ENCODE measurements at places on chromosomes 13 and 19.

GRCh38 chr19:40687525-40688016 lies 2.9 kb downstream of the NUMBL start:
- DNase-seq, result no peak

GRCh38 chr19:19460258-19460731 lies 54.8 kb downstream of the GATAD2A start:
- DNase-seq, result no peak

DNA sequence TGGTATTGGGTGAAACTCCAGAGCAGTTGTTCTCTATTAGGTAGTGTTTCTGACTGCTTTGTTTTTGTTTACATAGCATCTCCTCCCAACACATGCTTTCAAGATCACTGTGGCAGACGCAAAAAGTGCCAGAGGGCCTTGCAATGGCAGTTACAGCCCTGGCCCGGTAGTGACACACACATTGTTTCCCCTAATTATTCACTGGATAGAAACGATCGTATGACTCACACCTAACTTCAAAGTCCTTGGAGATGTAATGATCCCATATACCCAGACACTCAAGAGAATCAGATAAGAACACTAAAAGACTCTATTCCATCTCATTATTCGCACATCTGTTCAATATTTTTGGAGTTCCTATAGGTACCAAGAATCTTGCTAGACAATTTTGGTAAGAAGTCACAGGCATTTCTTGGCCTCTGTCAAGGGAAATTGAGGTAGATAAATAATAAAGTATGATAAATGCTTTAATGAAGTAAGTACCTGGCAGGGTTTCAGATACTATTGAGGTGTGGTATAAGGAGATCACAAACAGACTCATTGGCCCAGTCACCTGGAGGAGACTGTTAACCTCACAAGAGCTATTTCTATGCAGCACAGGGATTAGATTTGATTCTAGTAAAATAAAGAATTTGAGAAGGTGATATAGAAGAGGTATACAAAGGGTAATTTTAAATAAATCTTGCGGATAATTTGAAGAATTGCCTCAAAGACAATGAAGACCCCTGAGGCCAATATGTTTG lies 485.3 kb downstream of the SLITRK6 start:
- no peak for DNase-seq

- DNase-seq, result no peak
Observed at GRCh38 chr13:41565216-41565615, 107.9 kb downstream of the RGCC start.

GRCh38 chr19:5504114-5504513 lies 48.9 kb downstream of the ZNRF4 start:
- DNase-seq, result no peak

DNA sequence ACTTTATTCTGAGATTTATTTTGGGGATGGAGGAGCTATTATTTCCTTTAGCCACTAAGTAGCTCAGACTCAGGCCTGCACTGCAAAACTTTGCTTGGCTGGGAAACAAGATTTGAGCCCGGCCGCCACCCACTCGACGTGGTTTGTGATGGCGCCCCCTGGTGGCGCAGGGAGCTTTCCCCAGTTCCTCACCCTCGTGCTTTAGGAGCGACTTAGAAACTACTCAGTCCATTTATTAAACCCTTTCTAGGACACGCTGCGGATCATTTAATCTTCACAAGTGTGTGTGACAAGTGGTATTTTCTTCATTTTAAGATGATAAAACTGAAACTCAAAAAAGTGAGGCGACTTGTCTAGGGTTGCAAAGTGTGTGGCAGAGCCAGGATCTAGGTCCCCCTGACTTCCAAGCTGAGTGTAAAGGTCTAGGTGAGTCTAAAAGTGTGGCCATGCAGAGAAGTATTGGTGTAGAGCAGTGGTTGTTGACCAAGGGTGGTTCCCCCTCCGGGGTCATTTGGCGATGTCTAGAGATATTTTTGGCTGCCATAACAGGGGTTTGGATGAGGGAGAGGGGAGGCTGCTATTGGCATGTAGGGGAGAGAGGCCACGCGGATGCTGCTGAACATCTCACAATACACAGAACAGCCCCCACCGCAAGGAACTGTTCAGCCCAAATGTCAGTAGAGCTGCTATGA lies 2.2 kb downstream of the CXCL17 start:
- DNase-seq, result peak; percentile 67

- no peak for DNase-seq
Observed at GRCh38 chr19:46069806-46070341, 29.1 kb upstream of the IGFL4 start.

DNA sequence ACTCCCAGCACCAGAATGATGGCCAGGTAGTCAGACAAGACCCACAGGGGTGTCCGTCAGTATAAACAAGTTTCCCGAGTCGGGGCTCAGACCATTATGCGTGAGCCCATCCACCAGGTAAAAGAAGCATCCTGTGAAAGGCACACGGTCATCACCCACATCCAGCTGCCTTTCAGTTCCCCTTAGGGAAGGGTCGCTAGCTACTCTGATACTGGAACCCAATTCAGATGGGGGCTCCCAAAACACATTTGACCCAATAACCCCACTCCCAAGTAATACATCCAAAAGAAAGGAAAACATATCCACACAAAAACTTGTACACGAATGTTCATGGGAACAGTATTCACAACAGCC lies 66.8 kb downstream of the STK24 start:
- DNase-seq, result no peak

- no peak for DNase-seq
Observed at GRCh38 chr19:31337008-31337914, 12.0 kb downstream of the TSHZ3 start.

- peak; percentile 29 for DNase-seq
Observed at GRCh38 chr13:45370922-45371406, 30.0 kb upstream of the TPT1 start.

DNA sequence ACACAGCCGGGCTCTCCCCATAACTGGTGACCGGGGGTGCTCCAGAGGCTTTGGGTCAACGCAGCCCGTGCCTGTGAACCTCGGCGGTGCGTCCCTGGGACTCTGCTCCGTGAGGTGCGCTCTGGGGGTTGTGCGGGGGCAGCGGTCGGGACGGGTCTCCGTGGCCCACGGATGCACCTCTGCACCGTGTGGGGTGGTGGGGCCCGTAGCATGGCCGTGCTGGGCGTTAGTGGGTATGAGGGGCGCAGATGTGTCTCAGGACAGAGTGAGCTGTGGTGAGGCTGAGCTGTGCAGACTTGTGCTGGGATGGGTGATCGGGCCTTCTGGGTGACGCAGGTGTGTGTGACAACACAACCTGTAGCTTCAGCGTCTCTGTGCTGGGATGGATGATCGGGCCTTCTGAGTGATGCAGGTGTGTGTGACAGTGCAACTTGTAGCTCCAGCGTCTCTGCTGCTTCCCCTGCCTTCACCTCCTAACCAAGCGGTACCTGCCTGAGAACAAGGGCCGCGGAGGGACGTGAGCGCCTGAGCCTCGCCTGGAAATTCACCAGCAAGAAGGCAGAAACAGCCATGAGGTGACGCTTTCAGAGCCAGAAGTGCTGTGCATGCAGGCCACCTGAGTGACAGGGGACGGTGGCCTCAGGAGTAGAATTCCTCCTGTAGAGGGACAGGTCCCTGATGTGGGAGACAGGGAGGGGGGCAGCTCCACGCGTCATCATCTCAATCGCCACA lies 599 bp downstream of the ZNF331 start:
- no peak for DNase-seq

- DNase-seq, result no peak
Observed at GRCh38 chr19:53004242-53004641, 9.5 kb upstream of the ERVV-1 start.

DNA sequence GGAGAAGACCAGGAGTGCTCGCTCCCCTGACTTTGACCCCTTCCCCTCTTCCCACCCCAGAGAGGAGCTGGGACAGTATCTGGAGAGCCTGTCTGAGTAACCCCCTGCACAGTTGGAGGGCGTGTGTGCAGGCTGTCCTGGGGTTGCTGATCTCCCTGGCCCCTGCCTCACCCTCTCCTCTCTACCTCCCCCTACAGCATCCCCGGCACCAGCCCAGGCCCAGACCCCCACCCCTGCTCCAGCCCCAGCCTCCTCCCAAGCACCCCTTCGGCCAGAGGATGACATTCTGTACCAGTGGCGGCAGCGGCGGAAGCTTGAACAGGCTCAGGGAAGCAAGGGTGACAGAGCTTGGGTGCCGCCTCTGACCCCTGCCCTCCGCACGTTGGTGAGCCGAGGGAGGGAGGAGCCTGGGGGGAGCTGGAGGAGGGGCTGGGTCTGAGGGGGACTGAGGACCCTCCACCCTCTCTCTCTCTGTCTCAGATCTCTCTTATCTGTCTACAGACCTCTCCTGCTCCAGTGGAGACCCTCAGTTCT lies 8.7 kb downstream of the PROSER3 start:
- DNase-seq, result no peak

DNA sequence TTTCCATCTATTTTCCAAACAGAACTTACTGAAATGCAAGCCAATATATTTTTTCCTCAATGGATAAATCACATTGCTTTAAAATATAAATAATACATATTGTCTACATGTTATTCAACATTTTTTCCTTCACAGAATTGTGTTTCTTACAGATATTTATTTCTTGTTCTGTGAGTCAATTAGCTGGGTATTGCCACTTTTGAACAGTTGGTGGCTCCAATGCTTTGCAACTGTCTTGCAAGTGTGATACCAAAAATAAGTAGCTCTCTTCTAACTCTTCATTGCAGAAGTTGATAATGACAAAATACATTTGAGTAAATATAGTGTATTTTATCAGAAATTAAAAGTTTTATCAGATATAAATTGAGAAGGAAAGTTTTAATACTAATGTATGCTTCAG lies 17.1 kb upstream of the GPC5 start:
- no peak for DNase-seq

- DNase-seq, result no peak
Observed at GRCh38 chr19:33345163-33345562, 28.3 kb upstream of the CEBPG start.

GRCh38 chr19:3275583-3276340 lies 51.3 kb downstream of the CELF5 start:
- peak; percentile 85 for DNase-seq

DNA sequence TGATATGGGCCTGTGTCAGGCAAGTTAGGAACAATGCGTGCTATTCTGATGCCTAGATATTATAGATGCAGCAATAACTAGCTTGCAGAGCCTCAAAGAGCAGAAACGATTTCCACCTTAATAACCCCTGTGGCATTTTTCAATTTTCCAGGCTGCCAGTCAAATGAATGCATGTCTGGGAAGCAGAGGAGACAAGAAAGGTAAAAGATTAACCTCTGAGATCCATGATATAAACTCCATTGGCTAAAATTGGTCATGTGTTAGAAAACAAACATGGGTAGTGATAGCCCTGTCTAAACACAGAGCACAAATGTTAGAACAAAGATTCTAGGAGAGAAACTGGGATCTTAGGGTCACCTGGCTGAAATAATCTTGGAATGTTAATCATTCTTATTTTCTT lies 811.1 kb downstream of the DIAPH3 start:
- DNase-seq, result no peak

GRCh38 chr13:67033170-67033569 lies 197.0 kb downstream of the PCDH9 start:
- no peak for DNase-seq

- no peak for DNase-seq
Observed at GRCh38 chr19:5537870-5538269, 29.9 kb downstream of the TINCR start.

DNA sequence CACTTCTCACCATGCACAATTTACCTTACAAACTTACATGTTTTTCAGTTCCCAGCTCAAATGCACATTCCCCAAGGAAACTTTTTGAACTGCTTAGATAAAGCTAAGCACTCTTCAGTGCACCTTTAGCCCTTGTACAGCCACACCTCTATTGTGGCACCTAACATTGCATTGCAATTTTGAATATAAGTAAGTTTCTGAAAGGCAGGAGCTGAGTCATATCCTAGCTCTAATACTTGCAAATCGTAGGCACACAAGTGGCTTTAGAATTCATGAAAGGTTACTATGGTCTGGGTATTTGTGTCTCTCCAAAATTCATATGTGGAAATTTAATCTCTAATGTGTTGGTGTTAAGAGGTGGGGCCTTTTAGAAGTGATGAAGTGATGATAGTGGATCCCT lies 4.9 kb upstream of the ESD start:
- DNase-seq, result no peak

GRCh38 chr19:7196763-7197118 lies 97.5 kb downstream of the INSR start:
- DNase-seq, result no peak

DNA sequence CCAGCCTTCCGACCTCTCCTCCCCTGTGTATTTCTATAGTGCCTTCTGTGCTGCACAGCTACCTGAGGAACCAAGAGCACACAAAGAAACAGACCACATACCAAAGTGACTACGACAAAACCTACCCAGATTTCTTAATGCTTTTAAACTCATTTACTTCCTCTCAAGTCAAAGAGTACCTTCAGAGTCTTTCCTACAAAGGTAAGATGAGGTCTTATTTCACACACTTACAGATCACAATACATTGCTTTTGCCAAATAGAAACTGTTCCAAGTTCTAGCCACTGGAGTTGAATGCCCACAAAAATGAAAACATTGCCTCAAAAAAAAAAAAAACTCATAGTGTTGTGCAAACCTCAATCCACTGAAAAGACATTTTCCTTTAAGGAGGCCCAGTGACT lies 36.4 kb downstream of the TEX26 start:
- DNase-seq, result no peak

DNA sequence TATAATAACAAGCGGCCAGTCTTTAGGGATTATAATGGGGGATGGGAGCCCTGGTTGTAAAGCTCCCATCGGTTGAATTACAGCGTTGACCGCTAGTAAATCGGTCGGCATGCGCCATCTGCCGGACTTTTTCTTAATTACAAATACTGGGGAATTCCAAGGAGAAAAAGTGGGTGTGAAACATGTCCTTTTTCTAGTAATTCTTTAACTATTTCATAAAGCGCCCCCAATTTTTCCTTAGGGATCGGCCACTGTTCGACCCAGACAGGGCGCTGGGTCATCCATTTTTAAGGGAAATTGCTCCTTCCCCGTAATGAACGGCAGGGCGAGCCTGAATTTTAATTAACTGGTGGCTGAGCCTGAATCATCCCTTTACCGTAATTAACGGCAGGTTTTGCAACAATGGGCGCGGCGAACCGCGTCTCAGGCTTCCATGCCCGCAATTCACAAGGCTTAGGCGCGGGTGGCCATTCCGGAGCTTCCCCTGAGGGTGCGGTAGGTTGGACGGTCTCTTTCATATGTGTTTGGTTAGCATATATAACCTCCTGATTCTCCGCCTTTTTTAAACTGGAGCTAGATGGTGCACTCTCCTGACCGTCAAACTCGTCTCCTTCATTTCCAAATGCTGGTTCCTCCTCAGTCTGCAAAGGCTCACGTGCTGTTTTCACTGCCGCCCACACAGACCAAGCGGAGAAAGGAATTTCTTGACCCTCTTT lies 30.2 kb upstream of the EVI5L start:
- DNase-seq, result peak; percentile 34

Data from activated CD4-positive, alpha-beta T cell treated with anti-CD3 and anti-CD28 coated beads for 1 hour (primary cell).